ENCODE measurements at places on chromosomes 7 and 10.

DNA sequence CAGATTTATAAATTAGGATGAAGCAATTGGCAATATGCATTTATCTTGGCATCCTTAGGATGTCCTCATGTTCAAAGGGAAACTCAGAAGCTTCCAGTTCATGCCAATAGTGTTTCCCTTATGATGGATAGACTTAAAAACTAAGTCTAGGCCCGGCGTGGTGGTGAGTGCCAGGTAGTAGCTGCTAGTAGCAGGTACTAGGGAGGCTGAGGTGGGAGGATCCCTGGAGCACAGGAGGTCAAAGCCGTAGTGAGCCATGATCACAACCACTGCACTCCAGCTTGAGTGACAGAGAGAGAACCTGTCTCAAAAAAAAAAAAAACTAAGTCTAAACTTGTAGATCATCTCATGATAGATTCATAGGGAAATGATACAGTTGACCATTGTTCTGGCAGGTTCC is 115.0 kb downstream of the DOCK1 start:
- DNase-seq, result no peak

DNA sequence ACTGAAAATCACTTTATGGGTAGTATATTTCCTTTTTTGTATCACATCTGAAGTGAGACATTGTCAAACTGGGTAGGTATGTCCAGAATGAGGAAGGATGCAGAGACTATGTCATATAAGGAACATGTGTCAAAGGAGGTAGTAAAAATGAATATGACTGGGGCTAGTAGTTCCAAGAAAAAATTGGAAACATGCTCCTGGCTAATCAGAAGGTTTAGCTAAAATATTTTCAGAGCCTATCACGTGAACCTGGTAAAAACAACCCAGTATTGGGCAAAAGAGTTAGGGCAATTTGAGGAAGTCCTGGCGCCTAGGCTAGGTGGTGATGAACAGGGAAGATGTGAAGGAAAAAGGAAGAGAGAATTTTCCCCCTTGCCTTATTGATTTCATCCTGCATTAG is 26.4 kb downstream of the ENTPD1 start:
- DNase-seq, result no peak

GRCh38 chr10:46285966-46286620 is 704 bp upstream of the ANTXRL start:
- no peak for DNase-seq

GRCh38 chr7:146606628-146607027 is 490.0 kb downstream of the CNTNAP2 start:
- no peak for DNase-seq

GRCh38 chr10:28677888-28678686 is 766 bp downstream of the BAMBI start:
- peak; percentile 83 for DNase-seq

GRCh38 chr7:8699875-8700624 is 266.6 kb downstream of the NXPH1 start:
- DNase-seq, result no peak

- DNase-seq, result no peak
Observed at GRCh38 chr7:120838281-120838682, 19.7 kb downstream of the TSPAN12 start.

DNA sequence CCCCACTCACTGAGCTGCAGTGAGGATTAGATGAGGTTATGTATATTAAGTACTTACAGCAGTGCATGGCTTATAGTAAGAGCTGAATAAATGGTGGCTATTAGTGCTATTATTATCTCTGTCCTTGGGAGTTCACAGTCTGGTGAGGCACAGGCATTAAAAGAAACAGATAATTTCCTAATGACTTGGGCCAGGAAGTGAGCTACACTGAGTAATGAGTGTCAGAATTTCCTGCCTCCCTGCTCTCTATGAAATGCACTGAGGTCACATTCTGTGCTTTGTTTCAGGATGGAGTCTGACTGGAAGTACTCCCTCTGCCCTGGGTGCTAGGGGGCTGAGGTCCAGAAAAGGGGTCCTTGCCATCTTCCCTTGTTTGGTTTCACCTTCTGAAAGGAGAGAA is 48.7 kb upstream of the LOXL4 start:
- no peak for DNase-seq

DNA sequence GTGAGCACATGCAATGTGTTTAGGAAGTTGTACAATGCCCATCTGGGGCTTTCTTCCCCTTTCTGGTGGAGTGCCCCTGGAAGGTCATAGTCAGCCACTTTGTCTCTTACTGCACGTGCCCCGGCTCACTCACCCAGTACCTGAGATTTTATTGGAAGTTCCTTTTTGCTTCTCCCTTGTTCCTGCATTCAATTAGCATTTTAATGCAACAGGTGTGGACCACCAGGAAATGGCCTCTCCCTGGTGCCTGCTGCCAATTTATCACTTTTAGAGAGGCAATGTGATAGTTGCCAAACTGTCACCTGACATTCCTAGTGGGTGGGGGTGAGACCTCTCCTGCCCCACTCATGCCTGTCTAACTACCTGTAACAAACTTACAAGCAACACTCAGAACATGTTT is 293.4 kb upstream of the DKK1 start:
- DNase-seq, result no peak

GRCh38 chr7:93890464-93891068 is at the start of gene TFPI2:
TSS of gene TFPI2 (minus strand) at chr7:93890753. CDS start at chr7:93890678, 75 bp downstream.
- peak; percentile 85 for DNase-seq

DNA sequence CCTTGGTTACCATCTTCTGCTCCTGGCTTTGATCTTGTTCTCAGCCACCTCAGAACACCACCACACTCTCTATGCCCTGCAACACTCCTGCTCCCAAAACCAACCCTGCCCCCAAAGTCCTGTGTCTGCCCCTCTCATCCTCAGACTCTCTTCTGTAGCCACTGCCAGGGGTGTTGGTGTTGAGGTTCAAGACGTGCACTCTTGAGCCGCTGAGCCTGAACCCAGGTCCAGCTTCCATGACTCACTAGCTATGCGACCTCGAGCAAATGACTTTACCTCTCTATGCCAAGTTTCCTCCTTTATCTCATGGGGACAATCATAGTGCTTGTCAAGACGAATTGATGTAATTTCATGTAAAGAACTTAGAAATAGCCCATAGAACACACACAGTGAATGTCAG is 840 bp upstream of the ATP6V0A4 start:
- DNase-seq, result no peak

- no peak for DNase-seq
Observed at GRCh38 chr7:74404741-74405140, 49.0 kb upstream of the GTF2IRD1 start.

- DNase-seq, result no peak
Observed at GRCh38 chr10:1630304-1630703, 107.0 kb downstream of the ADARB2 start.

DNA sequence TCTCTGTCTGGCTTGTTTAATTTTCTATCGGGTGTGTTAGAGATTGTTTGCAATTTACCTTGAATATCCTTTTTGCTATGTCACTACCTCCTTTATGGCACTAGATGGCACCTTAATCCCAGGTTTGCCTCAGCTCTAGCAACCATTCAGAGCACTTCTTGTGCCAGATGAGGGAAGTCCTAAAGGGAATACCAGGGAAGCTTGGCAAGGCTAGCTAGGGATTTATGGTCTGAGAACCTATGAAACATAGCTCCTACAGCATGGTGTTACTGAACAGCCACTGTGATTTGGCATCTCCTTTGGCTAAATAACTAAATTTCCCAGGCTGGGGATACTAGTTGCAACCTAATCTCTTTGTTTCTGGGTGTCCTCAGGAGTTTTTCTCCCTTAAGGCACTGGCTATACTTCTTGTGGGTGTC is 69.0 kb upstream of the VOPP1 start:
- DNase-seq, result peak; percentile 33

- DNase-seq, result no peak
Observed at GRCh38 chr7:45691155-45691656, 117.0 kb downstream of the ADCY1 start.

DNA sequence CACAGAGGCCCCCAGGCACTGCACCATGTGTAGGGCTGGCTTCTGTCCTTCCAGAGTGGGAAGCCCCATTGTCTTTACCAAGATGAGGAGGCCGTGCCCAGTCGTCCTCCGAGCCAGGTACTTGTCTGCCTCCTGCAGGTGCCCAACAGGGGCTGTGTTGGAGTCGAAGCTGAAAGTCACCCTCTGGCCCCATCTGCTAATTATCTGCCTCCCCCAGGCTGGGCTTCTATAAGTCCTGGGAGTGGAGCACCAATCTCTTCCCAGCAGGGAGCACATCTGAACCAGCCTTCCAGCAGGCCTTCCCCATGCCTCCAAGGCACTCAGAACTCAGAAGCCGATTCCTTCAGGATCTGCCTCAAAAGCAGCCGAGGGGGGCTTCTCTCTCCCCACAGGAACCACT is 11.6 kb upstream of the CHST15 start:
- no peak for DNase-seq
